ENCODE measurements at places on chromosomes 1 and 21.

- no peak for DNase-seq
These were observed 634 bp downstream of the ALG14 start for GRCh38 chr1:95072117-95072516.

GRCh38 chr1:110600716-110601115, 5.4 kb downstream of the KCNA2 start:
- DNase-seq, result no peak

DNA sequence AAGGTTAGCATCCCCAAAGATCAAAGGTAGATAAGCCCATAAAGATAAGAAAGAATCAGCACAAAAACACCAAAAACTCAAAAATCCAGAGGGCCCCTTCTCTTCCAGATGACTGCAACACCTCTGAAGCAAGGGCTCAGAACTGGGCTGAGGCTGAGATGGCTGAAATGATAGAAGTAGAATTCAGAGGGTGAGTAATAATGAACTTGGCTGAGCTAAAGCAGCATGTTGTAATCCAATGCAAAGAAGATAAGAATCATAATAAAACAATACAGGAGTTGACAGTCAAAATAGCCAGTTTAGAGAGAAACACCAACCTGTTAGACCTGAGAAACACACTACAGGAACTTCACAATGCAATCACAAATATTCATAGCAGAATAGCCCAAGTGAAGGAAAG, 406.9 kb upstream of the CXADR start:
- no peak for DNase-seq

GRCh38 chr21:42595283-42596187, 57.9 kb upstream of the PDE9A start:
- DNase-seq, result no peak

- DNase-seq, result no peak
These were observed 200.1 kb upstream of the C1orf105 start for GRCh38 chr1:172220376-172220775.

DNA sequence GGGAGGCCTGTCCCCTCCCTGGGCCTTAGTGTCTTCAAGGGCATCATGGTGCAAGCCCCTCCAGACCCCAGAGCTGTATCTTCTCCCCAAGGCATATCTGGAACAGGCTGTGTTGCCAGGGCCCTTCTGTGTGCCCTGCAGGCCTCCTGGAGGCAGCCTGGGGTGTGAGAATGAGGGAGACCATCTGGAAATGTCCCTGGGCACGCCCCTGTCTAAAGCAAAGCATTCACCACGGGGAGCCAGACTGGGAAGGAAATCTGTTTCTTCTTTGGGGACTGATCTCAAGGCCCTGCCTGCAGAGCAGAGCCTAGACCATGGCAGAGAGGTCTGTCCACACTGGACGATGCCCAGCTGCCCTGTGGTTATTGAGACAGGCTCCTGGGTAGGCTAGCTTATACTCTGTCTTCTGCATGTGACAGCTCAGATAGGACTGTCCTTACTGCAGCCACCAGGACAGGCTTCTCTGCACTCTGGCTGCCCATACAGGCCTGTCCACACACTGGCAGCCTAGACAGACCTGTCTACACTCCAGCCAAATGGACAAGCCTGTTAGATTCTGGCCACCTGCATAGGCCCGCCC, 24.6 kb downstream of the PODN start:
- no peak for DNase-seq

DNA sequence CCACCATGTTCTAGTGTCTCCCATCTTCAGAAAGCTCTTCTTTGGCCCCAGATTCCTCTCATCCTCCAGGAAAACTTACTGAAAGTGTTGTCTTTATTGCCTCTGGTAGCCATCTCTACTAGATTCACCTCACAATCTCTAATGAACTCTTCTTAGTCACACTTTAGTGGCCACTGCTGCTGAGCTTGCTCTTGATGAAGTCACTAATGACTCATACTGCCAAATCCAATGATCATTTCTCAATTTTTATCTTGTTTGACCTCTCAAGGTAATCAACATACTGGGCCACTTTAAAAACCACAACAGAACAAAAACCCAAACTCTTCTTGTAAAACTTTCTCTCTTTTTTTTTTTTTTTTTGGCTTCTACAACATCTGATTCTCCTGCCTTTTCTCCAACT, 196.4 kb downstream of the LHX8 start:
- DNase-seq, result no peak

GRCh38 chr1:44405798-44406736, 1.0 kb downstream of the RNF220 start:
- no peak for DNase-seq

DNA sequence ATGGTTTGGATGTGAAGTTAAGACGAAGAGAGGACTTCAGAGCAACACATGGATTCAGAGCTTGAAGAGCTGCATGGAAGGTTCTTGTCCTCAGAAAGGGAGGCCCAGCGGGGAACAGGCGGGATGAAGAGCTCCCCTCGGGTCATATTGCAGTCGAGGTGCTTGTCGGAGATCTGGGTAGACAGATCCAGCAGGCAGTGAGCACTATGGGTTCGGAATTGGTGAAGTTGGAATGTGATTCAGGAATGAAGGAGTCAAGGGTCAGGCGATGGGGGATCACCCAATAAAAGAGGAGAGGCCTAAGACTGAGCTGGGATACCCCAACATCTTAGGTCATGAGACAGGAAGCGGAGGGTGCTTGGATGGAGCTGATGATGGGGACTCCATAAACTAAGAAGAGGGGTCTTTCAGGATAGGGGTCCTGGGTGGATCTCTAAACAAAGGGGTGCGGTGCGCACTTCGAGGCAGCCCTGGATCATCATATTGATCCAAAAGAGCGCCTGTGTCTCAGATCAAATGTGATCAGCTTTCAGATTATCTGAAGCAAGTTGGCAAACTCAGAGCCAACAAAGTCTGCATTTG, 176.3 kb upstream of the VAMP3 start:
- no peak for DNase-seq

- no peak for DNase-seq
These were observed 6.0 kb upstream of the NLRP3 start for GRCh38 chr1:247409869-247410544.

DNA sequence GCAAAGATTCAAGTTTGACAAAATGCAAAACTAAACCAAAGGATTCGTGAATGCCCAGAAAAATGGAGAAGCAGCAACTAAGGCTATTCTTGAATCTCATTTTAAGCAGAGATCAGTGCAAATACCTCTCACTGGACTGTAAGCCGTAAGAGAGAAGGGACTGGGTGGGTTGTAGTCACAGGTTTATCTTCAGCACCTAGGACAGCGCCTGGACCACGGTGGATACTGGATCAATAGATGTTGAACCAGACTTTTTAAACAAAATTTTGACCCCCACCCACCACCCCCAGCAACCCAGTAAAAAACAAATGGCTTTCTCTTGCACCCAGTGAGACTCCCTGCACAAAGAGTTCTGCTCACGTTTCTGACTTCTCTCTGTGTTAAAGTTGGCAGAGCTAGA, 347.1 kb downstream of the AJAP1 start:
- DNase-seq, result no peak

GRCh38 chr21:41519806-41520559, 12.0 kb upstream of the TMPRSS2 start:
- DNase-seq, result no peak

GRCh38 chr1:16724718-16725438, 15.4 kb upstream of the RNU1-4 start:
- DNase-seq, result no peak

GRCh38 chr1:154599658-154600057, 8.3 kb downstream of the ADAR start:
- no peak for DNase-seq

Data from cerebellar nuclear complex (tissue), 1 donor.